ENCODE measurements at places on chromosomes 7 and 10. TPM values are rescaled to one million over a fixed set of nuclear protein-coding genes. Genes with fewer than 3 reads are reported as not detected.

Gene AKR1D1
- total RNA-seq, result not detected

Gene CDH23
- total RNA-seq, result not detected

Gene FAM13C
- total RNA-seq, result 0.63 TPM

Gene CFAP43
- total RNA-seq, result 0.44 TPM

Gene LRMDA
- total RNA-seq, result 3.6 TPM

Gene CH25H
- total RNA-seq, result not detected

Gene MYL10
- total RNA-seq, result 0.69 TPM

Data from PC-3 (cell line).